ENCODE measurements at places on chromosomes 13 and 19.
A peak's percentile ranks its signal among the peaks of the same experiment; 100 is the strongest.

DNA sequence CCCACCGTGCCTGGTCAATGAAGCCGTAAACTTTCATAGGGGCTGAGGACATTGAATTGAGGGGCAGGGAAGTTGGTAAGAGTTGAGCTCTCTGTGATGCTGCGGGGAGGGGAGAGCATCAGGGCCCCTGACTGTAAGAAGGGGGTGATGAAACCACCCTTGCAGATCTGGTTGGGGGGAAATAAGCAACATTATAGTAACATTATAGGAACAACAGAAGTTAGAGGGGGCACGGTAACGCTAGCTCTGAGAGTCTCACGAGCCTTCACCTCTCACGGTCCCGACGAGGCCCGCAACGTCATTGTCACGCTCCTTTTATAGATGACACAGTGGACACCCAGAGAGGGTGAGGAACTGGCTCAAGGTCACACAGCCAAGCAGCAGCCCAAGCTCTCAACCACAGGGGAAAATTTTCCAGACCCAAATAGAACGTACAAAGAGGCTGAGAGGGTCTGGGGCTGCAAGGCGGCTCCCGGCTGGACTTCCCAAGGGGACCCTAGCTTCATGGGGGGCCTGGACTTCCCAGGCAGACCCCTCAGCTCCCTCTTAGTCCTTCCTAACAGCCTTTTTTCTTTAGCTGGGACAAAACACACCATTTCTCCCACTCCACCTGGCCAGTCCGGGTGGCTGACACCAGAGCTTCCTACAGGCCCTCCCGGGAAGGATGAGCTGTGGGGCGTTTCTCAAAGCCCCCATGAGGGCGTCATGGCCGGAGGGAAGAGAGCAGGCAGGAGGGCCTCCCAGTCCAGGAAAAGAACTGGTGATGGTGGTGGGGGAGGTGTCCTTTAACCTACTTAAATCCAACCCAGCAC, 4.1 kb downstream of the TLE5 start:
- no peak for DNase-seq

GRCh38 chr13:112764864-112765561, 75.2 kb downstream of the ATP11A start:
- DNase-seq: no peak

- DNase-seq: no peak
Measured at GRCh38 chr13:100818711-100819110, 144.1 kb upstream of the TMTC4 start.

- DNase-seq: no peak
Measured at GRCh38 chr19:51120160-51120559, 4.5 kb upstream of the SIGLEC9 start.

- DNase-seq: peak; percentile 37
Measured at GRCh38 chr19:4803736-4804695, 12.5 kb downstream of the FEM1A start.

DNA sequence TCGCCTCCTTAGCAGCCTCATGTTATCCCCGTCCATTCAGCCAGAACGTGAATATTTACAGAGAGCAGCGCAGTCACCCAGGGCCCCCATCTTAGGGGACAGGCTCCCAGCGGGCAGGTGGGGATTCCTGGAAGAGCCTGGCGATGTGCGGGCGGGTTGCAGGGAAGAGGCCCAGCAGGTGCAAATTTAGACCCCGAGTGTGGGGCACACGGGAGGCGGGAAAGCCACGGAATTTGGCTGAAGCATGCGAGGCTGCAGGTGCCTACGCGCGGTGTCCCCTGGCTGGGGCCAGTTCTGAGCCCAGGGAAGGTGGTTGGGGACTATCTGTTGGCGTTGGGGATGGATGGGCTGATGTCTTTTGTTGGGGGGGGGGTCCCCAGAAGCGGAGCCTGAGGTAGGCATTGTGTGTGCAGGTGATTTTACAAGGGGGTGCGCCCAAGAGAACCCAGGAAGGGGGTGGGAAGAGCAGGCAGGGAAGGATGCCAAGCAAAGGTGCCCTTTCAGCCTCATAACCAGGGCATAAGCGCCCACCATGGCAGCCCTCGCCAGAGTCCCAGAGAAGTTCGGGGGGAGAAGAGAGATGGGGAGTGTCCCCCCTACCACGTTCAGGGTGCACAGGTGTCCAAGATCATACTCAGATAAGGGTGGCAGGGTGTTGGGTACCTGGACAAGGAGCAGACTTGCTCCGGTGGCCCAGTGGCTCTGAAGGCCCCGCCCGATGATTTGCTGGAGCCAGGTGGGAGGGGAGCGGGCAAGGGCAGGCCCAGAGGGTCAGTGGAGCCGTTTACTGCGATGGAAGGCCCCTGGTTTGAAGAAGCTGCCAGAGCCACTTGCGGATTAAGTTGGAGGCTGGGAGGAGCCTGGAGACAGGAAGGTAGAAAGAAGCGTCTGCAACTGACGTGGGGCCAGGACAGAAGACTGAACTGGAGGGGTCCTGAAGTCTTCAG, 1.2 kb downstream of the TPGS1 start:
- no peak for DNase-seq

GRCh38 chr13:44237276-44237767, 136.3 kb upstream of the SERP2 start:
- DNase-seq: no peak

GRCh38 chr13:30966101-30966500, 33.6 kb downstream of the TEX26 start:
- no peak for DNase-seq

DNA sequence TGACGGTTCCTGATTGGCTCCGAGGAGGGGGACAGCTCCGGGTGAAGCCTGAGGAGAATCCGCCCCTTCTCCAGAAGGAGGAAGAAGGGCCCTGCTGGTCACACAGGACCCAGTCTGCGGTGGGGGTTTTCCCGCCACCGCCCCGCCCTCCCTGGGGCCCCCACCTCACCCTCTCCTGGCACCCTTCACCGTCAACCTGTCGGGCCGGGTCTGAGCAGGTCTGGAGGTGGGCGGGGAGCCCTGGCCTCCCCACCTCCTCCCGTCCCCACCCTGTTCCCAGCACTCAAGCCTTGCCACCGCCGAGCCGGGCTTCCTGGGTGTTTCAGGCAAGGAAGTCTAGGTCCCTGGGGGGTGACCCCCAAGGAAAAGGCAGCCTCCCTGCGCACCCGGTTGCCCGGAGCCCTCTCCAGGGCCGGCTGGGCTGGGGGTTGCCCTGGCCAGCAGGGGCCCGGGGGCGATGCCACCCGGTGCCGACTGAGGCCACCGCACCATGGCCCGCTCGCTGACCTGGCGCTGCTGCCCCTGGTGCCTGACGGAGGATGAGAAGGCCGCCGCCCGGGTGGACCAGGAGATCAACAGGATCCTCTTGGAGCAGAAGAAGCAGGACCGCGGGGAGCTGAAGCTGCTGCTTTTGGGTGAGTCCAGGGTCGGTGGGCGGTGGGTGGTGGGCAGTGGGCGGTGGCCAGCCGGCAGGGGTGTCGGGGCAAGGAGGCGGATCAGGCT, at the start of gene GNA15:
GNA15 (plus strand) TSS at position 73 of the 723 bp plus-strand sequence; CDS start at position 491, 418 bp downstream.
- no peak for DNase-seq

- DNase-seq: peak; percentile 12
Measured at GRCh38 chr13:39038569-39039030, 344 bp downstream of the NHLRC3 start.

GRCh38 chr19:44808463-44809371, at the start of gene BCAM:
Gene BCAM, plus strand, starts transcription at chr19:44809103. Its CDS starts 22 bp downstream, at chr19:44809125.
- no peak for DNase-seq

DNA sequence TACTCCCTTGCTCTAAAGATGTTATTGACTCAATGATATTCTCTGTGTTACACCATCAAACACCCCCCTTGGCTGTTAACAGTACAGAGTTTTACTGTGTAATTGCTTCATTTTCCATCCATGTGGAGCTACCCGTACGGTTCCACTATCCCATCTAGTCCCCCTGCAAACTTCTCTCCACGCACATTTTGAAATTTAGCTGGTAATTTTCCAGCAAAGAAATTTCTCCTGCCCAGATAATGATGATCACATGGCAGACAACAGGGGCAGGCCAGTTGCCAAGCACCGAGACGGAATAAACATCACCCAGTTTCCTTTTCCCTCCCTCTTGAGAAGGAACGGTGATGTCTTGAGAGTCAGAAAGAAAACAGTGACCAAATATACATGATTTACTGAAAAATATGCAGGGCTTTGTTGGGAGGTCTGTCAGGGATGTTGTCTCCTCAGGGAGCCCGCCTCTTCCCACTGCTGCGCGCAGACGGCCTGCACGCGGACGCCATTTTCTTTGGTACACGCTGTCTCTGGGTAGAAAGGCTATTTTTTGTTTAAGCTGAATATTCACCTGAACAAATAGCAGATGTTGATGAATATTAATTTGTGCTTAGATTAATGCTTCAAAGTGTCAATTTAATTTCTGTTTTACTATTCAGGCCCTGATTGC, 109.9 kb downstream of the OLFM4 start:
- no peak for DNase-seq

GRCh38 chr19:36605101-36605876, at the start of gene ZNF382:
Gene ZNF382, plus strand, starts transcription at chr19:36605313. Its CDS starts 4,602 bp downstream, at chr19:36609915.
- peak; percentile 66 for DNase-seq

- no peak for DNase-seq
Measured at GRCh38 chr13:41919031-41919740, 41.7 kb downstream of the VWA8 start.

GRCh38 chr13:65593298-65593874, 1636.8 kb downstream of the PCDH9 start:
- no peak for DNase-seq

GRCh38 chr13:110250258-110250891, 56.6 kb downstream of the COL4A1 start:
- no peak for DNase-seq

DNA sequence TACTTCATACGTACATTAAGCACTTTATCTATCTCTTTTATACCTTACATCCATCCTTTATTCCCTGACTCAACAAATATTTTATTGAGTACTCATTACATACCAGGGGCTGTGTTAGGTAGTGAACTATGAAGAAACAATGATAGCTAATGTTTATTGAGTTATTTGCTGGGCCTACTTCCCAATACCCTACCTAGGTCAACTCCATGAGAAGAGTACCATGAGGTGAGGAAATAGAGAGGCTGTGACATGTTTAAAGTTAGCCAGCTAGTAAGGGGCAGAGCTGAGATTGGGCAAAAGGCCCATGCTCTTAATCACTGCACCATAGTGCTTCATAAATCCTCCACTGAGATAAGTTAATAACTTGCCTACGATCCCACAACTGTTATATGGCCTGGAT, 79.9 kb downstream of the FREM2 start:
- no peak for DNase-seq

All from stimulated activated CD8-positive, alpha-beta memory T cell treated with anti-CD3 and anti-CD28 coated beads, Interleukin-7, amount 100 ng/mL, for 1 hour (primary cell).